A549 treated with Hydrocortisone at 1 μM for 4 hours (cell line): ENCODE measurements at places on chromosomes 16 and 17. TPM values are rescaled to one million over a fixed set of nuclear protein-coding genes. Genes with fewer than 3 reads are reported as not detected.

SMIM36 gene
- total RNA-seq, result not detected in 5 replicates

DLX4 gene
- total RNA-seq, result 1.8 to 2.9 TPM (median 2.7 TPM) in 5 replicates

HIC1 gene
- 1.2 to 2.0 TPM (median 1.5 TPM) in 5 replicates for total RNA-seq

TMEM235 gene
- not detected in 5 replicates for total RNA-seq

NXPH3 gene
- 1.0 to 1.4 TPM (median 1.3 TPM) in 5 replicates for total RNA-seq

PROCA1 gene
- 0.93 to 1.2 TPM (median 1.2 TPM) in 5 replicates for total RNA-seq

TMEM107 gene
- 20.0 to 21.8 TPM (median 20.6 TPM) in 5 replicates for total RNA-seq

HOXB6 gene
- total RNA-seq, result 3.1 to 5.7 TPM (median 4.1 TPM) in 5 replicates

ARL2BP gene
- 76.0 to 86.4 TPM (median 80.8 TPM) in 5 replicates for total RNA-seq

GCSH gene
- total RNA-seq, result 48.9 to 62.6 TPM (median 55.2 TPM) in 5 replicates

MYH8 gene
- not detected in 5 replicates for total RNA-seq

PHOSPHO1 gene
- 0.33 to 1.0 TPM (median 0.98 TPM) in 5 replicates for total RNA-seq

GCGR gene
- total RNA-seq, result 0.08 to 0.47 TPM (median 0.30 TPM) in 5 replicates

NPTX1 gene
- 111 to 210 TPM (median 172 TPM) in 5 replicates for total RNA-seq

GRAPL gene
- total RNA-seq, result 0.12 to 0.22 TPM in 2 of 5 replicates, not detected in the others

PIK3R5 gene
- total RNA-seq, result 0.06 to 0.09 TPM in 2 of 5 replicates, not detected in the others

TEKT1 gene
- 0.03 to 0.27 TPM (median 0.16 TPM) in 5 replicates for total RNA-seq

ARL5C gene
- total RNA-seq, result not detected in 5 replicates

CA7 gene
- 0.09 TPM in 1 of 5 replicates, not detected in the others for total RNA-seq

CTF1 gene
- total RNA-seq, result 0.16 to 0.32 TPM (median 0.18 TPM) in 5 replicates

FLOT2 gene
- total RNA-seq, result 78.7 to 90.2 TPM (median 85.3 TPM) in 5 replicates

CFAP97D1 gene
- 0.02 to 0.03 TPM (median 0.03 TPM) in 3 of 5 replicates, not detected in the others for total RNA-seq

DBF4B gene
- 22.6 to 28.4 TPM (median 24.0 TPM) in 5 replicates for total RNA-seq

SHBG gene
- total RNA-seq, result 0.35 to 0.85 TPM (median 0.60 TPM) in 5 replicates

KRT20 gene
- 0.14 to 0.41 TPM (median 0.17 TPM) in 5 replicates for total RNA-seq

ALOX12B gene
- 1.2 to 1.6 TPM (median 1.4 TPM) in 5 replicates for total RNA-seq

MYO15A gene
- total RNA-seq, result 0.34 to 0.54 TPM (median 0.37 TPM) in 5 replicates

CMTM2 gene
- total RNA-seq, result not detected in 5 replicates

FOXL1 gene
- 1.1 to 2.6 TPM (median 1.6 TPM) in 5 replicates for total RNA-seq

SHISA6 gene
- not detected in 5 replicates for total RNA-seq

GPR142 gene
- not detected in 5 replicates for total RNA-seq

KRT40 gene
- total RNA-seq, result not detected in 5 replicates

TSNAXIP1 gene
- 0.31 to 0.78 TPM (median 0.48 TPM) in 5 replicates for total RNA-seq

NPIPA8 gene
- total RNA-seq, result 0.53 to 1.0 TPM (median 0.84 TPM) in 5 replicates

PRDM7 gene
- not detected in 5 replicates for total RNA-seq

TELO2 gene
- total RNA-seq, result 33.6 to 38.1 TPM (median 35.9 TPM) in 5 replicates

WNT9B gene
- not detected in 5 replicates for total RNA-seq

RASD1 gene
- 2.1 to 3.2 TPM (median 2.6 TPM) in 5 replicates for total RNA-seq

SPEM1 gene
- total RNA-seq, result 0.08 to 0.13 TPM in 2 of 5 replicates, not detected in the others

CCDC200 gene
- total RNA-seq, result 0.12 TPM in 1 of 5 replicates, not detected in the others

GNGT2 gene
- total RNA-seq, result 0.54 to 1.2 TPM (median 1.0 TPM) in 5 replicates

HERPUD1 gene
- total RNA-seq, result 92.3 to 106 TPM (median 101 TPM) in 5 replicates

NPIPB8 gene
- total RNA-seq, result 0.62 TPM in 1 of 5 replicates, not detected in the others

TNFRSF13B gene
- not detected in 5 replicates for total RNA-seq

PRCD gene
- 0.08 TPM in 1 of 5 replicates, not detected in the others for total RNA-seq

MYH2 gene
- total RNA-seq, result not detected in 5 replicates

POLG2 gene
- total RNA-seq, result 15.5 to 17.8 TPM (median 16.5 TPM) in 5 replicates

CD19 gene
- 0.06 TPM in 1 of 5 replicates, not detected in the others for total RNA-seq

CPHXL2 gene
- total RNA-seq, result not detected in 5 replicates

CLEC18C gene
- total RNA-seq, result 0.06 to 0.12 TPM (median 0.07 TPM) in 4 of 5 replicates, not detected in the other

PRSS27 gene
- 0.82 to 2.2 TPM (median 1.8 TPM) in 5 replicates for total RNA-seq

TAT gene
- total RNA-seq, result 0.03 to 0.06 TPM (median 0.05 TPM) in 4 of 5 replicates, not detected in the other

KANSL1 gene
- total RNA-seq, result 22.6 to 25.7 TPM (median 23.6 TPM) in 5 replicates

PRSS36 gene
- total RNA-seq, result 0.84 to 1.9 TPM (median 1.1 TPM) in 5 replicates

BIRC5 gene
- 95.0 to 106 TPM (median 105 TPM) in 5 replicates for total RNA-seq
